ENCODE measurements at places on chromosomes 16 and 17.
A peak's percentile ranks its signal among the peaks of the same experiment; 100 is the strongest.

DNA sequence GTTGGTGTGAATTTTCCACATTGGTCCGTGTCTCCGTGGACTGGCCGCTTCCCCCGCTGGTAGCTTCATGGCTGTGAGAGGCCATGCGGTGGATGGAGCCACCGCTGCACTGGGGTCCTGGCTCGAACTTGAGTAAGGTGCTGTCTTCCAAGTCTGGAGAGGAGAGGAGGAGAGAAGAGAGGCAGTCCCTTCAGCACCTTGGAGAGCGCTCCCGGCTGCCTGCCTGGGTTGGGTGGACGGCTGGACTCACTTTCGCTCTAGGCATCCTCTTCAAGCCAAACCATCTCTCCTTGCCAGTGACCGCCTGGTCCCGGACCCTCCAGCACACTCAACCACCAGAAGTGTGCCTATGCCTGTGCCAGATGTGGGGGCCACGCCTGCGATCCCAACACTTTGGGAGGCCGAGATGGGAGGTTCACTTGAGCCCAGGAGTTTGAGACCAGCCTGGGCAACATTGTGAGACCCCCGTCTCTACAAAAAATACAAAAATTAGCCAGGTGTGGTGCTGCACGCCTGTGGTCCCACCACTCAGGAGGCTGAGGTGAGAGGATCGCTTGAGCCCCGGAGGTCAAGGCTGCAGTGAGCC, 6.2 kb downstream of the JPH3 start:
- DNase-seq, result peak; percentile 43

DNA sequence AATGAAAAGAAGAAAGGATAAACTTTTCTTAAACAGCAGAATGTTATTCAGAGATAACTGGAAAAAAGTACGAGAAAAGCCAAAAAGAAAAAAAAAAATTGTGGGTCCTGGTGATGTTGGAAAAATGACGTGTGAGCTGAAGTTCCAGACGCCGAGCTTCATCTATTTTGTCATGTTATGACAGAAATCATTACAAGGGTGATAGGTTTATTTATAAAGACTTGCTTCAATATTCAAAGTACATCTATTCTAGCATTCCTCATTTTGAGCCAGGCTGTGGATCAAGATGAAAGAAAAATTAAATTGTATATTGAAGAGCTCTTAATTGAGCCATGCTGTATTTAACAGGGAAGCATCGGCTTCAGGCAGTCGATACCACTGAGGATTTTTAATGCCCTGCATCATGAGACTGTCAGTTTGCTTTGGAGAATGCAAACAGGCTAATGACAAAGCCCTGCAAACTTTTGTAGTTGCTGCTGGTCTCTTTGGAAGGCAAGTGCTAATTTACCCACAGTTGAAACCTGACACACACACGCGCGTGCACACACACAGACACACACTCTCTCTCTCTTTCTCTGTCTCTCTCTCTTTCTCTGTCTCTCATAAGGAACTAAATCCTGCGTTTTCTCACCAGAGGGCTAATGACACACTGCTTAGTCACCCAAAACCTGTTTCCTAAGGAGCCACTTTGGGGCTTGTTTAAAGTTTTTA, 110.7 kb downstream of the WWOX start:
- no peak for DNase-seq

GRCh38 chr17:69762359-69762758, 312.7 kb upstream of the KCNJ16 start:
- DNase-seq, result no peak

DNA sequence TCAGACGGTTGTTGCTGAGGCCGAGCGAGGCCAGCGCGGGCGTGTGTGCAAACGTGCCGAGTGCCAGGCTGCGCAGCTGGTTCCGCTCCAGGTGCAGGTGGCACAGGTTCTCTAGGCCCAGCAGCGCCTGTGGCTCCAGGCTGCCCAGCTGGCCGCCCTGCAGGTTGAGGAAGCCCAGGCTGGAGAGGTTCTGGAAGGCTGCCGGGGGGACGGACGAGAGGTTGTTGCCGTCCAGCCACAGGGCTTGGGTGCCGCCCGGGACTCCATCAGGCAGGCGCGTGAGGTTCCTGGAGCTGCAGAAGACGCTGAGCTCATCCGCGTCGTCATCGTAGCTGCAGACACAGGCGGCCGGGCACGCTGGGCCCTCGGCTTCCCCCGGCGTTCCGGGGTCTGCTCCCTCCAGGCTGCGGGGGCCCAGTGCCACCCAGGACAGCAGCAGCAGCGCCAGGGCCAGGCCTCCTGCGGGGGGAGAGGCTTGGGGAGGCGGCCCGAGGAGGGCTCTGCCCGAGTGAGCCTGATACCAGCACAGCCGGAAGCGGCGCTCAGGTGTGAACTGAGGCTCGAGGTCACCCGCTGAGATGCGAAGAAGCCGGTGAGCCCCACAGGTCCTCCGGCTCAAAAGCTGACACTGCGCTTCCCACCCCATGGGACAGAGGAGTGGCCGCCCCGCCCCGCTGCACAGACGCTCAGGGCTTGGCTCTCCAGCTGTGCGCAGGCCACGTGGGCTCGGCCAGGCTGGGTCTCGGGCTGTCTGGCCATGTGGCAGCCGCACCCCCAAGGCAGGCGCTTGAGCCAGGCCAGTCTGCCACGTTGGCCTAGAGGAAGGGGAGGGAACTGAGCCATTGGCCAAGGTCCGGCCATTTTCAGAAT, 1.3 kb downstream of the IGFALS start:
- DNase-seq, result no peak
